ENCODE measurements at places on chromosomes 12 and 14.

DNA sequence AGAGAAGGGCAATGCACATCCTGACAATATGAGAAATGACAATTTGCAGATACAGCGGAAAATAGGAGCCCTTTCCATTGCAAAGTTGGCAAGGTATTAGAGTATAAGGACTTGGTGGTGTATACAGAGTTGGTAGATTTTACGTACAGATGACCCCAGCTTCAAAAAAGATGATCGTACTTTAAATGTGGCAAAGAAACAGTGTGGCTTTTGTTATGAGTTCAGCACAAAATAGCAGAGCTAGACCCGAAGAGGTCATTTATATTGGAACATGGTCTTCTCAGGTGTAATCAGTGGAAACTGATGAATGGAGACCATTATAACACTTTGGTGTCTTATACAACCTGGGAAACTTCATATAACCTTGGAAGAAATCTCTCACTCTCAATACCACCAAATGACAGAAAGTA, 2.3 kb downstream of the CLEC2B start:
- DNase-seq, result no peak

GRCh38 chr14:25050269-25051150, 563 bp upstream of the STXBP6 start:
- no peak for DNase-seq

DNA sequence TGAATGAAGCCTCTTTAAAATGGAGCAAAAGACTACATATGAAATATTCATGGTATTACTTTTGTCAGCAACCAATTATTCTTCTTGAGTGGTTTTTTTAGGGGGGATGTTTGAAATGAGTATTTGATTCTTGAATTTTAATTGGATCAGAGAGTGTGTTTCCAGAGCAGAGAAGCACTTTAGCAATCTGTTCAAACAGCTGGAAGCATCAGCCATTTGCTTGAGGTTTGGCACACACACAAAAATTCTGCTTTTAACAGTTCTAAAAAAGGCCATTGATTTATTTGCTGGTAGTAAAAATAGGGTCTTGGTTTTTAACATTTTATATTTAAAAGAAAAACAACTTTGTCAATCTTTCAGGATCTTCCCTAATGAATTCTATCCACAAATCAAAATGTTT, 292.7 kb downstream of the LRFN5 start:
- DNase-seq, result no peak

- DNase-seq, result no peak
Observed at GRCh38 chr12:117031843-117032592, 67.2 kb downstream of the TESC start.

GRCh38 chr12:42059127-42059526, 85.5 kb downstream of the GXYLT1 start:
- DNase-seq, result no peak

DNA sequence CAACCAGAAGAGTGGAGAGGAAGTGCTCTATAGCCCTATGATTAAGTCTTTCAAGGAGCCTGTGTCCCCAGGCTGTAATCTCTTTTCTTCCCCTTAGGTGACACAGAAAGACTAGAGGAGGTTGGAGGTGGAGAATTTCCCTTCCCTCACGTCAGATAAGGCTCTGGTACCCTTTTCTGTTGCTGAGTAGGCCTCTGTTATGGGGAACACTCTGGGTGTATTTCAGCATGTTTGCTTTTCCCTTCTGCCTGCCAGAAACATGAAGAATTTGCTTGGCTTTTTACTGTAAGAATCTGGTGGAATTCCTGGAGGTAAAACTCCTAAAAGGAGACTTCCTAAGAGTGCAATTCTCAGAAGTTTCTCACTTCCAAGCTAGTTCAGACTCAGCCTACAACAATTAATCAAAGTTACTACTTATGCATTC, 58.3 kb downstream of the SIX1 start:
- no peak for DNase-seq

- DNase-seq, result no peak
Observed at GRCh38 chr12:109720857-109721189, 7.2 kb downstream of the FAM222A start.

GRCh38 chr14:83485591-83485990, 1951.9 kb upstream of the SEL1L start:
- no peak for DNase-seq

DNA sequence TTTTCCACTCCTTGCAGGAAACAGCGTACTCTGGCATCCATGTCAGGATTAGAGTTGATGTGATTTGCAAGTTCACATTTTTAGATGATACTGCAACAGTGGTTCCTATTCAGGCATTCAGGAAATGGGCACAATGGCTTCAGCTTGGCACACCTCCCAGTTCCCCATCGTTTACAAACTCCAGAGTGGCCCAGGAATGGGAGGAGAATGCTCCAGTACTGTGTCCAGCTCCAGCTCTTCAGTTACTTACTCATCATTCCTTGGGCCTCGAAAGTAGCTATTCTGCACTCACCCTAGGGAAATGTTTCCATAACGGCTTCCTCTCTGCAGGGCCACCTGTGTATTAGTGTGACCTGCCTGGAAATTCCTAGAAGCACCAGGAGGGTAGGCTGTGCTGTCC, 239.7 kb upstream of the RGS6 start:
- no peak for DNase-seq

- no peak for DNase-seq
Observed at GRCh38 chr12:62379026-62379722, 87.5 kb upstream of the MON2 start.

GRCh38 chr12:106120519-106121105, 18.1 kb downstream of the NUAK1 start:
- DNase-seq, result no peak

DNA sequence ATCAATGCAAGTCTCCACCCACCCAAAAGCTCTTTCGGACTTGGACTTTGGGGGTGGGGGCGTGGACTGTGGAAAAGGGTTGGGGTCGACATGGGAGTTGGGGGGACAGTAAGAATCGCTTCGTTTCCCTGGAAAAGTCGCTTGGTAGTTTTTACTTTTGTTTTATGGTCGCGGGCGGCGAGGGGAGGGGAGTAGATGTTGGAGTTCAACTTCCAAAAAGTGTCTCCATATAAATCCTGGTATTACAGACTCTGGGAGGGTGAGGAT, 568 bp upstream of the BCL11B start:
- no peak for DNase-seq

DNA sequence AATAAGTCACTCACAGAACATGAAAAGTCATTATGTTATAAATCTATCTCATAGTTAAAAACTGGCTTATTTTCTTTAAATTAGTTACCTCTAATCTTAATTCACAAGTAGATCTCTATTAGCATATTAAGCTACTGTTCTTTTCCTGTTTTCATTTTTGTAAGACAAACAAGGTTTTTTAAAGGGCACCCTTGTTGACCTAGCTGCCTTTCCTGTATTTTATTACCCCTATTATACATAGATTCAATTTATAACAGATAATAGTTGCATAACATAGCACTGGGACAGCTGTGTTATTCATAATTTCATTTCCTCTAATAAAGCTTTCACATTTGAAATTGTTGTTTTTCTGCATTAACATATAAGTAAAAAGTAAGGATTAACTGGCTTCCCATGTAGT, 1500.7 kb upstream of the FLRT2 start:
- DNase-seq, result no peak
